ENCODE measurements at places on chromosomes 5 and 9. TPM values are rescaled to one million over a fixed set of nuclear protein-coding genes. Genes with fewer than 3 reads are reported as not detected.

- peak; percentile 28 for DNase-seq
These were observed 32.1 kb upstream of the ALDH1A1 start for GRCh38 chr9:72984991-72985390.

GRCh38 chr9:83334320-83334719 is 203.9 kb downstream of the FRMD3 start:
- DNase-seq: peak; percentile 88

DNA sequence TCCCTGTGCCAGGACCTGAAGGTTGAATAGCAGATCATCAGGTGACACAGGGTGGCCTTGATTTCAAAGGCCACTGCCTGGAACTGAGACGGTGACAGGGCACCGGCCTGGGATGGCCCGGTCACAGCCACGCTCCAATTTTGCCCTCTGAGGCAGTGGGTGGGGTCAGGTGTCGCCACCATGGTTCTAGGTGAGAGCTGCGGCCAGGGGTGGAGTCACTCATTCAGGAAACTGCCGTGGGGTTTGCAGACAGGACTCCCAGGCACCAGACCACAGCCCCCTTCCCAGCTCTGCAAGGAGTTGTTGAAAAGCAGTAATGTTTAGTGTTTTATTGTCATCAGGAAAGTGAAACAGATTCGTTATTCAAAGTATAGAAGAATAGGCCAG is 17.3 kb upstream of the RNU6ATAC start:
- DNase-seq: peak; percentile 27

FGF10 gene
- 0.59 TPM for total RNA-seq

DNA sequence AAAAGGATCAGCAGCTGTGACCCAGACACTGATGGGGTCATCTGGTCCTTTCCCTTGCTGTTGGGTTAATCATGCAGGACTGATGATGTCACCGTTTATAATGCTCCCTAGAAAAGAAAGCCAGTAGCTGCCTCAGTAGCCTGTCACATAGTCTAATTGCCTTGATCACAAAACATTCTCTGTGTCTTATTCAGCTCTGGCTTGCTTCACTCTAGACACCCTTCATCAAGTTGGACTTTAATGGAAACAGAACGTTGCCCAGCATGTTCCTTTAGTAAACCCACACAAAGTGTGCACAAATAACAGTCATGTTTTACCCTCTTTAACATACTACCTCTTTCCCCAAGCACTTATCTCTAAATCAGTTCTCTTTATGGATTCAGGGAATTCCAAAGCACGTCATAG is 170.8 kb downstream of the SGCD start:
- DNase-seq: no peak

DNA sequence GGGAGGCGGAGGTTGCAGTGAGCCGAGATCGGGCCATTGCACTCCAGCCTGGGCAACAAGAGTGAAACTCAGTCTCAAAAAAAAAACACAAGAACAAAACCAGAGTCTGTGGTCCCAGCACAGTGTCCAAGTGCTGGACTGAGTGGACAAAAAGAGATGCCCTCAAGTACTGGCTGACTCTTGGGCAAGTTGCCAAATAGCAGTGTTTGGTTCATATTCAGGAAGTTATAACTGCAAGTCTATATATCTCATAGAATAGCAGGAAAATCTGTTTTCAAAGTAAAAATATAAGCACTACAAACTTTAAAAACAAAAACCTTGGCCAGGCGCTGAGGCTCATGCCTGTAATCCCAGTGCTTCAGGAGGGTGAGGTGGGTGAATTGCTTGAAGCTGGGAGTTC is 7.3 kb downstream of the HABP4 start:
- no peak for DNase-seq

GRCh38 chr9:135671591-135672041 is 8.5 kb downstream of the LCN9 start:
- no peak for DNase-seq

DNA sequence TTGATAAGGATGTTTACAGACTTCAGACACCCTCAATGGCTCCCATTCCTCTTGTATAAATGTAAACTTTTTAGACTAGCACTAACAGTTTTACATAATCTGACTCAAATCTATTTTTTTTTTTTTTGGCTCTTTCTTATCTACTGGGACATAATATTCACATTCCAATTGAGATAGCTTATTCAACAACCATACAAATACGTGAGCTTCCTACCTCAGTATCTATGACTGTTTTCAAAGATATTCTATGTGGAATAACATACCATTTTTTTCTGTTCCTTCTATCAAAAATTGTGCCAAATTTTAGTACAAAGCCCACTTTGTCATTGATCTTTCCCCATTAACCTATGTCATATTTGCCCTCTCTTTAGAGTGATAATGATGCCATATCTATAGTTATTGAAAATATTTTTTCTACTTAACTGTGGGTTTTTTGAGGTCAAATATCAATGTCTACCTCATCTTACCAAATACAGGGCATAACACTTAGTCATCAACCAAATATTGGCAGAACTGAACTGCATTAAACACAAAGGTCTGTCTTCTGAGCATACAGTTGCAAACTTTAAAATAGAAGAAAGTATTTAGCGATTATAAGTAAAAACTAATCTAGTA is 482.6 kb downstream of the PTPRD start:
- DNase-seq: no peak

MYMK gene
- total RNA-seq: not detected

DNA sequence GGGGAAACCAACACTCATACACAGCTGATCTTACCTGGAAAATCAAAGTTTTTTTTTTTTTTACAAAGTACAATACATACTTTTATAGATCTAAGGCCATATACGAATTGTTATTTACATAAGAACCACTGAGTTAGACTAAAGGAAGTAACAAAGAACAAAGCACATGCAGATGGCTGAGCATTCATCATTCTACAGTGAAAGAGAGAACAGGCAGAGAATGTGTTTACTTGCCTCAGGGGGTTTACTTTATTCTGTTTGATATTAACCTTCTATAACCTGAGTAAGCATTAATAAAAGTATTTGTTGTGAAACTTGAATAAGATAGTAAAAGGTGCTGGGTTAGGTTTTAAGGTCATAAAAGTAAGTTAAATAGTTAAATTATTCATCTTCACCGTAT is 54.7 kb downstream of the SLC38A9 start:
- no peak for DNase-seq

DNA sequence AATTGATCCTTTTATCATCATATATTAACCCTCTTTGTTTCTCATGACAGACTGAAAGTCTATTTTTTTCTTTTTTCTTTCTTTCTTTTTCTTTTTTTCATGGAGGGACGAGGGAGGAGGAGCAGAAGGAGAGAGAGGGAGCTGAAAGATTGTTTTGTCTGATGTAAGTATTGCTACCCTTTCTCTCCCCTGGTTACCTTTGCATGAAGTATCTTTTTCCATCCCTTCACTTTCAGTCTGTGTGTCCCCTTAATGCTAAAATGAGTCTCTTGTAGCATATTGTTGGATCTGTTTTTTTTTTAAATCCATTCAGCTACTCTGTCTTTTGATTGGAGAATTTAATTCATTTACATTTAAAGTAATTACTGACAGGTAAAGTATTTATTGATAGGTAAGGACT is 27.5 kb upstream of the SERINC5 start:
- DNase-seq: no peak

CETN3 gene
- total RNA-seq: 26.9 TPM

- no peak for DNase-seq
These were observed 12.9 kb downstream of the BARHL1 start for GRCh38 chr9:132595319-132595718.

- DNase-seq: no peak
These were observed 109.6 kb downstream of the ZCCHC7 start for GRCh38 chr9:37229882-37230482.

- no peak for DNase-seq
These were observed 229.5 kb downstream of the KIAA0825 start for GRCh38 chr5:94388773-94389514.

DNA sequence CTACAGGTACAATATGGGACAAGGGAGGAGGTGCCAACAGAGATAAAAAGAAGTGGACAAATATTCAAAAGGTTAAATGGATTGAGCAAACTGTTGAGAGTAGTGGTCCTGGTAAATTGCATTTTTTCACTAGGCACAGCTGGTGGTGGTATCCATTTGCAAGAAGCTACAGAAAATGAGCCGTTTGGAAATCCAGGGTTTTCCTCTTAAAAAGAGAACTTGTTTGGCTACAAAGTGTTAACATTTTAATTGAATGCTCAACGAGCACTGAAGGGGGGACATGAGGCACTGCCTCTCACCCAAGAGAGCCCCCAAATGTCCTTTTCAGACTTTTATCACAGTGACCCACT is 491 bp upstream of the ZCCHC9 start:
- DNase-seq: no peak

DNA sequence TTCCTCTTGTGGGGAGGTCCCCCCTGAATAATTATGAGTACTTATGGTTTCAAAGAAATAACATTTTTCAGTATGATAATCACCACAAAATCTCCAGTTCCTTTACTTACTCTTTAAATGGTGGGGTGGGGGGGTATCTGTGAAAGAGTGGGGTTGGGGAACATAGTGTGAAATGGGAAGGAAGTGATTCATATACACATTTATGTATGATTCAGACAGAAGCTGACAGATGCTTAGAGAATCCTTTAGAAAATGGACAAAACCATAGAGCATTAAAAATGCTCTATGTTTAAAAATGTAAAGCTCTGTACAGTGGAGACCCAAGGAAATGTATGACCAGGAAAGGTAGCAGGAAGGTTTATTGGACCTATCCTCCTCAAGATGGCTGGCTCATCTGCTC is 267.5 kb upstream of the GRIA1 start:
- DNase-seq: no peak

DNA sequence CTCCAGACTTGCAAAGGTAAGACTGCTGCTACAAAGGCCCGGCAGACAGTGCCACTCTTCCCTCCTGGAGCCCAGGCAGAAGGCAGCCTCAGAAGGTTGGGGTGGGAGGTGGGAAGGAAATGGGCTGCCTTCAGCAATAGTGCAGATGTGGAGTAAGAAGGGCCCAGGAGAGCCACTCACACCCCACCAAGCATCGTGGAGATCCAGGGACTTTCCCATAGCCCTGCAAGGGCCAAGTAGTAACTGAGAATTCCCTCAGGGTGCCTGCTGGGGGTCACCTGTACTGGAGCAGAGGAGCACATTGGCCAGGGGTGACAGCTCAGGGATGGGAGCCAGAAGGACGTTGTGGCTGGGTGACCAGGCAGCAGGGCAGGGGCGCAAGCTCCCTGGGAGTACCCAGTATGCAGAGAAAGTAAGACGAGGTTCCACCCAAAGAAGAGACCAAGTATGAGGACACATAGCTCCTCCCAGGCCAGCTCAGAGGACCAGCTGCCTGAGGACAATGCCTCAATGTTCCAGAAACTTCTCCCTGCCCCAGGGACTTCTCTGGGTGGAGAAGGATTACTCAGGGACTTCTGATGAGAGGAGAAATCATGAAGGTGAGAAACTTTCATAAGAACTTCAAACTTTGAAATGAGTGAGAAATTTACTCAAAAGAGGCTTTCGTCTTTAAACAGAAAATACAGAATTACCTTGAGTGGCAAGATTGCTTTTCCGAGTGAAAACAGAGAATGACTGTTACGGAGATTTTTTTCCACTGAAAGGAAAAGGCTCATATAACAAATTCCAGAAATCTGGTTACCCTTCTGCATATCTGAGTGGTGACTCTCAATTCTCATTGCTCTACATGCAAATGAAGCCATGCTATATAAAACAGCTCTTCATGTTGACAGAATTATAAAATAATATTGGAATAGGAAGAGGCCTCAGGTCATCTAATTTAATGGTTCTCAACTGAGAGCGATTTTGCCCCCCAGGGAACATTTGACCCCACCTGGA is 87.9 kb upstream of the TRIO start:
- DNase-seq: no peak

GRCh38 chr5:93247105-93247504 is 333.9 kb downstream of the NR2F1-AS1 start:
- DNase-seq: no peak

COL15A1 gene
- total RNA-seq: 47.2 TPM

DNA sequence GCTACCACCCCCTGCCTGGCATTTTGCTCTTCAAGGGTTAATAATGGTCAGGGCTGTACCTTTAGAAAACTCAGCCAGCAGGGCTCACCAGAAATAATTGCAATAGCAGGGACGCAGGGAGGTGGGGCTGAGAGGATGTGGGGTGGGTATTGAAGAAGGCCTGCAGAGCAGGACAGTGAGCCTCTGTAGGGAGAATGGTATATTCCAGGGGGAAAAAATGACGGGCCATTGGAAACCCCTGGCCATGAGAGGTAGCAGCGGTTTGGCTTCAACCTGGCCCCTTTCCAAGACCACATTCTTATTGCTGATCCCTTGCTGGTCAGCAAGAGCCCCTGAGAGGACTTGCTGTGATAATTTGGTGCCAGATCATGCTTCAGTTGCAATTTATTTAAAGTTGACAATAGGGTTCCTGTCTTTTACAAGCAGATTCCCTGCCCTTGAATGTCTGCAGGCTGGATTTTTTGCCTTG is 36.7 kb upstream of the CTNNA1 start:
- no peak for DNase-seq

DNA sequence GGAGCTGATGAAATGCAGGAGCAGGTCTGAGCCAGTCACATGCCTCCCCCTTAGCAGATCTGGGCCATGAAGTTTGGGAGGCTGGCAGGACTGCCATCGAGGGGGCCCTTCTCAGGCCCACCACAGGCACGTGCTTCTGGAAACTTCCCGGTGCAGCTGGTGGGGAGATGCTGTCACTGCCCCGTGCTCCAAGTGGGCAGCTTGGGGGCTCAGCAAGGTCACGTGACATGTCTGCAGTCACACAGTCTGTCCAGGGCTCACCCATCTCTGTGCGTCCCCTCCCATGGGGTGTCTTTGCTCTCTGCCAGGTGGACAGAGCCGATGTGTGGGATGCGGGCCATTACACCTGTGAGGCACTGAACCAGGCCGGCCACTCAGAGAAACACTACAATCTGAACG is 79.4 kb upstream of the ASS1 start:
- DNase-seq: no peak

- DNase-seq: peak; percentile 54
These were observed 34.7 kb downstream of the LHX3 start for GRCh38 chr9:136170006-136170901.

Measured in left ventricle myocardium superior (tissue), 1 donor.